Stimulated activated CD4-positive, alpha-beta T cell treated with anti-CD3 and anti-CD28 coated beads, Interleukin-15, amount 100 ng/mL, for 1 hour (primary cell): ENCODE measurements at places on chromosomes 12 and 14.
A peak's percentile ranks its signal among the peaks of the same experiment; 100 is the strongest.

GRCh38 chr12:57152639-57153038 is 5.2 kb upstream of the LRP1-AS start:
- DNase-seq: no peak

DNA sequence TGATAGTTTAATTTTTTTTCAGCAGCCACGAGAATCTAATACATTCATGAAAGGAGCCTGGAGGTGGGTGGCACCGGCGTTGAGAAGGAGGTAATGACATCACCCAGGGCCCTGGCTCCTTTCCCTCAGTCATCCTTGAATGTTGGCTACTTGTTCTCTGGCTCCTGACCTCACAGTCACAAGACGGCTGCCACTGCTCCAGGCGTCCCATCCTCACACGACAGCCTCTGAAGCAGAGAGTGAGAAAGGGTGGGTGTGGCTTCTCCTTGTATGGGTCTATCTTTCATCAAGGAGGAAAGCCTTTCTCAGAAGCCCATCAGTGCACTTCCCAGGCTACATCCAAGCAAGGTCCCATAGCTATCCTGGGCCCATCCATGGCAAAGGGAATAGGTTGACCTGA is 207.6 kb upstream of the C14orf180 start:
- DNase-seq: no peak

- no peak for DNase-seq
Measured at GRCh38 chr12:96069511-96070231, 34.3 kb upstream of the LTA4H start.

- DNase-seq: no peak
Measured at GRCh38 chr12:52057638-52058576, 6.7 kb downstream of the NR4A1 start.

- DNase-seq: no peak
Measured at GRCh38 chr12:16472631-16473030, 125.2 kb downstream of the MGST1 start.

DNA sequence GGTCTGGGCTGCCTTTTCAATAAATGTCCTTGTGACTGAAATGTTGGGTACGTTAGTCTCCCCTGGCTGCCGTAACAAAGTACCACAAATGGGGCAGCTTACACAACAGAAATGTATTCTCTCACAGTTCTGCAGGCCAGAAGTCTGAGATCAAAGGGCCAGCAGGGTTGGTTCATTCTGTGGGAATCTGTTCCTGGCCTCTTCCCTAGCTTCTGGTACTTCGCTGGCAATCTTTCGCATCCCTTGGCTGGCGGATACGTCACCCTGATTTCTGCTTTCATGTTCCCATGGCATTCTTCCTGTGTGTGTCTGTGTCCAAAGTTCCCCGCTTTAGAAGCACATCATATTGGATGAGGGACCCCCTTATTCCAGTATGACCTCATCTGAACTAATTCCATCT is 95.8 kb upstream of the NCOR2 start:
- DNase-seq: no peak

DNA sequence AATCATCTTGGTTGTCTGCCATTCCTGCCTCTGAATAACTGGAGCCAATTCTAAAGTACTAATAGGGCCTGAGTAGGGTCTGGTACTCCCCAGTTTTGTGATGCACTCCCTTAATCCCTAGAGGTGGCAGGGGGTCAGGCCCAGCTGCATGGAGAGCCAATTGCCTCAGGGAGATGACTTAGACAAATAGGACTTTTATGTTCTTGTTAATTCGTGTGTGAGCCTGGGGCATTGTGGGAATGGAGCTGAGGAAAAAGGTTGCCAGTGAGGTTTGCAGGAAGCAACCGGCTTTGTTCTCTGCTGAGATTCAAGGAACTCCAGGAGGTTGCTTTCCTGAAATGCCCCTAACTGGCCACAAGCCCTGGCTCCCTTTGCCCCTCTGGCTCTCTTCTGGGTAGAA is 6.8 kb upstream of the DCD start:
- no peak for DNase-seq

DNA sequence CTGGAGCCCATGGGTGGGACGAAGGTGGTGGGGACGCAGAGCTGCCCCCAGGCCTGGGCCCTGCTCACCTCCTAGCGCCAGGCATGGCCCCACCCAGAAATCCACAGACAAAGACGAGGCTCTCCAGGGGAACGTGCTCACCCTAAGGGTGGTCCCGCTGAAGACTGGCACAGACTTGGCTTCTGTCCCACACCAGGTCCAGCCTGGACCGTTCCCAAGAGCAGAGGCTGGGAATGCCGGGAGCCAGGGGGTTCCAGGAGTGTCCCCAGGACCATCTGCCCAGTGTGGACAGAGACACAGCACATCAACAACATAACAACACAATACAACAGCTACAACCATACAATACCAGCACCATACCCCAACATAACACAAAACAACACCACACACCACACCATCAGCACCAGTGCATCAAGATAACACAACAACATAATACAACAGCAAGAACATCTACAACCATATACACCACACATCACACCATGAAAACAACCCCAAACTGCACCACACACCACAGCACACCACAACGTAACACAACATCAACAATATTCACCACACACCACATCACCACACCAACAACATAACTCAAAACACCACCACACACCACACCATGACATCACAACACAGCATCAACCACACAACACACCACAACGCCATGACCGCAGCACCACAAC is 329.6 kb downstream of the ADGRD1 start:
- DNase-seq: no peak

GRCh38 chr12:51183816-51184215 is 10.9 kb upstream of the TFCP2 start:
- DNase-seq: no peak

DNA sequence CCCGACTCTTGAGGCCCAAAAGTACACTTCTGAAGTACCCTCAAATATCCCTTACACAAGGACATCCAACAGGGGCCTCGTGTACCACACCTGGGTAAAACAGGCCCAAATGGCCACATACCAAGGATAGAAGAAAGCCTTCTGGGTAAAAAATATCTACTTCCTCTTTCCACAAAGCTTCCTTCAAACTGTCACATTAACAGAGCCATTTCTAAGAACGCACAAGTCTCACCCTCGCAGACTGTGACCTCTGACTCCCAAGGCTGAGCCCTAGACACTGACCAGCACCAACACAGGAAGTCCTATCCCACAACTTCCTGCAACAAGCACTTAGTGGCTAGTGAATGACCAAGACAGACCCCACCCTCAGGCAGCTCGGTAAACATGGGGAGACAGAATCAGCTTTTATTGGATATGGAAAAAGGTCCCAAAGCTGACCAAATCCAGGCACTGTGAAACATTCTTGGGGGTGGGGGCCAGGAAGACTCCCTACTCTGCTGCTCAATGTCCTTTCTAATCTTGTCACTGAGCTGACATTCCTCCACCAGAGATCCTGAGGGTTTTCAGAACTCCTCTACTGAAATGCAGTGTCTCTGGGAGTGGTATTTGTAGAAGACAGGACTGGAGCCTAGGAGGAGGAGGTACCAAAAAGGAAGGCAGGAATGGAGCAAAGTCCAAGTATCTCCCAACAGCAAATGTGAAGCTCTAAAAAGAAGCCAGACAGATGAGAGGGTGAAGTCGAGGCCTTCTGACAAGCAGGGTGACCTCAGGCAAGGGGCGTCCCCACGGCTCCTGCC is 15.9 kb downstream of the KCTD10 start:
- DNase-seq: no peak

DNA sequence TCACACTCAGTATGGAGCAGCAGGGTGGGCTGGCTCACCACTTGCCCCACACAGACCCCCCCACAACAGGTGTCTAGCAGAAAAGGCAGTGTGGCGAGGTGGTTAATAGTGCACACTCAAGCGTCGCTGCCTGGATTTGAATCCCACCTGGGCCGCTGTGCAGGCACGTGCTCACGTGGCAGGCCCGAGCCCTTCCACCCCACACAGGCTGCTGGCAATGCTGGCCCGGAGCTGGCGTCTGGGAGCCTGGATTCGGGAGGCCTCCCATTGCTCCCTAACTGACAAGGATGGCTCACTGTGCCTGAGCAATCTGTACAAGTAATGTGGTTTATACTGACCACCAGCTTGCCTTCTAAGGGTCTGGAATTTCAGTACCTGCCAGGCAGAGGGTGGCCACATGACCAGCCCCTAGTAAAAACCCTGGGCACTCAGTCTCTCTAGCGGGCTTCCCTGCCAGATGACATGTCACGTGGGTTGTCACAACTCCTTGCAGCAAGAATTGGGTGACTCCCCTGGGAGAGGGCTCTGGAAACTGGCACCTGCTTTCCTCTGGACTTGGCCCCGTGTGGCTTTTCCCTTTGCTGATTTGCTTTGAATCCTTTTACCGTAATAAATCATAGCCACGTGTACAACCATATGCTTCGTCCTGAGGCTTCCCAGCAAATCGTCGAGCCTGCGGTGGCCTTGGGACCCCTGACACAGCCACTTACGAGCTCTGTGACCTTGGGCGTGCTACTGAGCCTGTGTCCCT is 72.8 kb downstream of the SCARB1 start:
- no peak for DNase-seq

GRCh38 chr12:126936181-126936851 is 1330.7 kb upstream of the TMEM132C start:
- no peak for DNase-seq

- no peak for DNase-seq
Measured at GRCh38 chr12:9605483-9605882, 2.2 kb downstream of the KLRB1 start.

GRCh38 chr12:119989361-119989730 is 310 bp downstream of the BICDL1 start:
- peak; percentile 9 for DNase-seq

GRCh38 chr14:88868558-88869159 is 44.2 kb downstream of the TTC8 start:
- DNase-seq: no peak
